Effector memory CD8-positive, alpha-beta T cell (primary cell): ENCODE measurements at places on chromosomes 2 and 18.

- peaks cover 7% of the 10 kb centered on the region for H3K27me3 ChIP-seq
- H3K27ac ChIP-seq: no peak overlapping the region
- no peak overlapping the region for H3K4me3 ChIP-seq
- no peaks in the 10 kb centered on the region for H3K4me1 ChIP-seq
- no peaks in the 10 kb centered on the region for H3K36me3 ChIP-seq
These were observed 24.9 kb downstream of the CIDEA start for GRCh38 chr18:12278741-12279682.

DNA sequence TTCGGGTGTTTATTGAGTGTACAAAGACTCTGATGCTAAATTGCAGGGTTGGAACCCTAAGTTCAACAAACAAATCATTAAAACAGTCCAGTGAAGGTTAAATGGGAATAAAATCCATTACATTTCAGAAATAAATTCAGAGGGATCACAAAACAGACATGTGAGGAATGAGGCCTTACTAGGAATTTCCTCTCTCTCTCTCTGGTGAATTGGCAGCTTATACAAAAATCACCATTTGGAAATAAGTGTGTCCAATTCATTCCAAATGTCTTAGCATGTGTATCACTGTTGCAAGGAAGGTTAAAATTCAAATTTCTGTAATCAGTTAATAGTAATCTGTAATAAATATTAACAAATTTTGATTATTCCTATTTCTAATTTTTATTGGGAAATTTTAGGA lies 228.6 kb upstream of the PXDN start:
- H3K4me1 ChIP-seq: no peaks in the 10 kb centered on the region
- no peaks in the 10 kb centered on the region for H3K36me3 ChIP-seq

DNA sequence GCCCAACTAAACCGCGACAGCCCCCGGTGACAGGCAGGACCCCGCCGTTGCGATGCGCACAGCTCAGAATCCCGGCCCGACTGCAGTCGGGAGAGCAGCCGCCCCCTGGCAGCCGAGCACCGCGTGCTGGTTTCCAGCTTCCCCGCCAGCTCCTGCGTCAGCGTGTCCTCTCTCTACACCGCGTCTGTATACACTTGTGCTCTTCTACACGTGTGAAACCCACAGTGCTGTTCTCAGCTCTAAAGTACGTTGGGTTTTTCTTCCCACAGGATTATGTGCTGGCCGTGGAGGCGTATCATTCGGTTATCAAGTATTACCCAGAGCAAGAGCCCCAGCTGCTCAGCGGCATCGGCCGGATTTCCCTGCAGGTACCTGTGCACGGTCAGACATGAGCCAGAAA lies 54.0 kb downstream of the ADI1 start:
- H3K27ac ChIP-seq: no peak overlapping the region
- no peak for DNase-seq
- peaks cover 4% of the 10 kb centered on the region for H3K4me1 ChIP-seq
- H3K36me3 ChIP-seq: peaks cover 26% of the 10 kb centered on the region
- no peak overlapping the region for H3K4me3 ChIP-seq

DNA sequence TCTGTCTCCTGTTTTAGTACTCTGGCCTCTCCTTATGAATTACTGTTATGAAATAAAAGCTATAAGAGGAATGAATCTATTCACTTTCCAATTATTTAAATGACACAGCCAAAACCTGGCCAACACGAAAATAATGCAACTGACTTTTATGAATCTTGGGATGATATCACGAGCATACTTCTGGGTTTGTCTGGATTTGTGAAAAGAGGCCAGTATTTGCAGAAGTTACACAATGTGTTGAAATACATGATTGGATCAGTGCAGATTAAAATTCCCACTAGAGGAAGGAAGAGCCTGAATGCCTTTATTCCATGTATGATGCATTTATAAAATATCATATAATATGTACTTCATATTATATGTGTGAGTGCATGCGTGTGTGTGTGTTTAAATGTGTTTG lies 418.2 kb downstream of the GRB14 start:
- no peak for DNase-seq
- no peaks in the 10 kb centered on the region for H3K27me3 ChIP-seq
- no peak overlapping the region for H3K4me3 ChIP-seq
- H3K27ac ChIP-seq: no peak overlapping the region

DNA sequence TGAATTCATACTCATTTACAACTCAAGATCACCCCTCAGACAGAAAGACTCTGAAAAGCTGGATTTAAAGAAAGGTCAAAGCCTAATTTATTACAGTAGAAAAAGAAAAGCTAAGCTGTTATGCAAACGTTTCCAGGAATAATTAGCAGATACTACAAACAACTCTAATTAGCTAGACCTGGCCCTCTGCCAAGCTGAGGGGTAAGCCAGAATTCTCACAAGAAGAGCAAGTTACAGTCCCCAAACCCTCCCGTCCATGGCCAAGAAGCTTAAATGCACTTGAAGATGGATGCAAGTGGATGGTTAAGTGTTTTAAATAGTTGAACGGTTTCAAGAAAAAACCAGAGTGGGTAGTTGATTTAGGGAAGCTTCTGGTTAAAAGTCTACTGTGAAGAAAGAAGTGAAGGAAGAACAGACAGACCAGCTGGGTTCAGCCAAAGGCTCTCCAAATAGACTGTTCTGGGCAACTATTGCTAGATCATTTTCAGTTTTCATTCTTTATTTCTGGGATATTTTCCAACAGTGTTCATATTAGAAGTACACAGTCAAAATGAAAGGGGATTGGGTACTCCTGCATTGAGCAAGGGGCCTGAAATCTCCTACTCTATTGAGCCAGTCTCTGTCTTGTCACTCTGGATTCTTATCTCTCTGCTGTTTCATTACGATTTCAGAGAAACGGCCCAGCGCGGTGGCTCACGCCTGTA lies 4.8 kb downstream of the LMAN2L start:
- DNase-seq: no peak
- H3K36me3 ChIP-seq: peaks cover 41% of the 10 kb centered on the region
- no peaks in the 10 kb centered on the region for H3K27me3 ChIP-seq
- H3K4me3 ChIP-seq: no peak overlapping the region
- H3K4me1 ChIP-seq: peaks cover 27% of the 10 kb centered on the region

GRCh38 chr2:53379547-53379946 lies 388.1 kb upstream of the CHAC2 start:
- no peaks in the 10 kb centered on the region for H3K27me3 ChIP-seq
- H3K36me3 ChIP-seq: no peaks in the 10 kb centered on the region
- DNase-seq: no peak

- no peaks in the 10 kb centered on the region for H3K36me3 ChIP-seq
- H3K4me1 ChIP-seq: peaks cover 8% of the 10 kb centered on the region
- H3K4me3 ChIP-seq: no peak overlapping the region
- peaks cover 33% of the 10 kb centered on the region for H3K27me3 ChIP-seq
- no peak for DNase-seq
These were observed 9.8 kb downstream of the SNORC start for GRCh38 chr2:232879618-232880494.

DNA sequence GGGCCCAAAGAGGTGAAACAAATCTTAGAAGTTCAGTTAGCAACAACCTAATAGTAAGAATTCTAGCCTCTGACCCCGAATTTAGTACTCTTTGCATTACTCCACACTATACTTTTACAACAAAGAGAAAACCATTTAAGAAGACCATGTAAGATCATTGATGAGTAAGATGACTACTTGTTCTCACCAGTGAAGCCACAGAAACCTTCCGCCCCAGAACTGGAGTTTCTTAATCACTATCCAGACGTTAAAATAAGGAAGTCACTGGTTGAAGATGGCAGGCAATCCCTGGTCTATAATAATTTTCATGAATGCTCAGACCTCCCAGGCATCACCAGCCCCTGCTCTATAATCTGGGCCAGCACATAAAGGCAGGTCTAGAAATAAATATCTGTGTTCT lies 95.0 kb downstream of the TMEM163 start:
- peak overlapping the region; percentile 8 for H3K27ac ChIP-seq
- no peak for DNase-seq
- no peaks in the 10 kb centered on the region for H3K27me3 ChIP-seq
- H3K4me3 ChIP-seq: no peak overlapping the region
- H3K4me1 ChIP-seq: no peaks in the 10 kb centered on the region

DNA sequence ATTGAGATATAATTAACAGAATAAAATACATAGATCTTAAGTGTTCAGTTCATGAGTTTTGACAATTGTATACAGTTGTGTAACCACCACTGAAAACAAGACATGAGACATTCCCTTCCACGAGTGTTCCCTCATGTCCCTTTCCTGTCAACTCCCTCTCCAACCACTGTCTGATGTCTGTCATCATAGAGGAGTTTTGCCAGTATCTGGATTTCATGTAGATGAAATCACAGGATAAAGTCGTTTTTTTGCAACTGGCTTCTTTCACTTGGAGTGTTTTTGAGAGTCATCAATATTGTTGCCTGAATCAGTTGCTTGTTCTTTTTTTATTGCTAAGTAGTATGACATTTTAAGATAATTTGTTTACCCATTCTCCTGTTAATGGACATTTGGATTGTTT lies 52.7 kb downstream of the RBMS1 start:
- DNase-seq: no peak
- H3K27ac ChIP-seq: peak overlapping the region; percentile 21
- peaks cover 18% of the 10 kb centered on the region for H3K4me1 ChIP-seq
- no peak overlapping the region for H3K4me3 ChIP-seq
- no peaks in the 10 kb centered on the region for H3K27me3 ChIP-seq

- H3K4me3 ChIP-seq: no peak overlapping the region
- peak; percentile 74 for DNase-seq
- no peak overlapping the region for H3K27ac ChIP-seq
- no peaks in the 10 kb centered on the region for H3K36me3 ChIP-seq
- peaks cover 69% of the 10 kb centered on the region for H3K27me3 ChIP-seq
These were observed 22.7 kb upstream of the PDIA6 start for GRCh38 chr2:10835052-10835970.

DNA sequence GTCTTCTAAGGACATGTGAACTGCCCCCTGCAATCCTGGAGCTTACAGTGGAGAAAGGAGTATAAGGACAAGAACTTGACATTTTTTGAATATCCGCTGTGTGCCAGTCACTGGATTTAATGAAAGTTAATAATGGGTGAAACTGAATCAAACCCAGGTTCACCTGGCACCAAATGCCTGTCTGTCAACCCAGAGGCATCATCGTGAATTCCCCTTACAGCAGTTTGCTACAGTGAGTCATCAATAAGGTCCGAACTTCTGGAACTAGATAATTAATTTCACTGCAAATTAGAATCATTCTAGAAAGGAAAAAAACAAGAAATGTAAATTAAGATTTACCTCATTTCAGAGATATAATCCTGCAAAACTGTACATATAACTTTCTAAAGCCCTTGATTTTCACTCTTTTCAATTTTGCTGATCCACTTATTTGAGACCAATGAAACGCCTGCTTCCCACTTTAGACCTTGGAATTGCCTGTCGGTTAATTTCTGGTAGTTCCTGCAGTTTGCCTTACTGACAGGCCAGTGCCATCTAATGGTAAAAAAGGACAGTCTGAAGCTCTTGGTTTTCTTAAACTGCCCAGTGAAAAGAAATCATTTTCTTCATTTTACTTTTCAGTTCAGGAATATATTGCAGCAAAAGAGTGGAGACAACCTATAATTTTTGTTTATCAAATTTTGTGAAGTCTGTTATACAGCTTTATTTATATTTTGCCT lies 8.2 kb downstream of the DSG2 start:
- H3K27ac ChIP-seq: no peak overlapping the region
- DNase-seq: no peak
- no peaks in the 10 kb centered on the region for H3K36me3 ChIP-seq
- H3K27me3 ChIP-seq: peaks cover 8% of the 10 kb centered on the region

DNA sequence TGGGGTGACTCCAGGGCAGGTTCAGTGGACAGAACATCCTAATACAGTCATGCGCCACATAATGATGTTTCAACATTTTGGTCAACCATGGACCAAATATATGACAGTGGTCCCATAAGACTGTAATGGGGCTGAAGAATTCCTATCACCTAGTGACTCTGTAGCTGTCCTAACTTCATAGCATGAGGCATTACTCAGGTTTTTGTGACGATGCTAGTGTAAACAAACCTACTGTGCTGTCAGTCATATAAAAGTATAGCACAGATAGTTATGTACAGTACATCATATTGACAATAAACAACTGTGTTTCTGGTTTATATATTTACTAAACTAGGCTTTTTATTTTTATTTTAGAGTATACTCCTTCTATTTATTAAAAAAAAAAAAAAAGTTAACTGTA lies 87.1 kb downstream of the CACNB4 start:
- H3K4me1 ChIP-seq: no peaks in the 10 kb centered on the region
- no peak overlapping the region for H3K4me3 ChIP-seq
- H3K36me3 ChIP-seq: no peaks in the 10 kb centered on the region
- no peak for DNase-seq

DNA sequence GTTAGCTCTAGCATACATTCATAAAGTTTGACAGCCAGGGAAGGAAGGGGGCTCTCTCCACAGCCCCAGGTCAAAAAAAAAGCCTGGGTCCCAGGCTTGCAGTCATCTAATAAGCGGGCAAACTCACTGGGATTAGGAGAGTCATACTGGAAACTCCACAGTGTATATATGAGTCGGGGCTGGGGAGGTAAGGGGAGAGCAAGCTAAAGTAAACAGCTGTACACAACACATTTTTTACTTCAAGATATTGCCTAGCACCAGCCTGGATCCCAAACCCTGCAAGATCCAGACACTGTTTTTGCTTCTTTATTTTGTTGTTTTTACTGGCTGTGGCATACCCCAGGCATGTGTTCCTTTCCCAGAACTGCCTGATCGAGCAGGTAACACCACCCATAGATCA lies 291.3 kb upstream of the TANK start:
- DNase-seq: no peak
- H3K27ac ChIP-seq: no peak overlapping the region
- H3K27me3 ChIP-seq: peaks cover 16% of the 10 kb centered on the region
- H3K4me1 ChIP-seq: no peaks in the 10 kb centered on the region
- no peaks in the 10 kb centered on the region for H3K36me3 ChIP-seq
- H3K4me3 ChIP-seq: no peak overlapping the region

DNA sequence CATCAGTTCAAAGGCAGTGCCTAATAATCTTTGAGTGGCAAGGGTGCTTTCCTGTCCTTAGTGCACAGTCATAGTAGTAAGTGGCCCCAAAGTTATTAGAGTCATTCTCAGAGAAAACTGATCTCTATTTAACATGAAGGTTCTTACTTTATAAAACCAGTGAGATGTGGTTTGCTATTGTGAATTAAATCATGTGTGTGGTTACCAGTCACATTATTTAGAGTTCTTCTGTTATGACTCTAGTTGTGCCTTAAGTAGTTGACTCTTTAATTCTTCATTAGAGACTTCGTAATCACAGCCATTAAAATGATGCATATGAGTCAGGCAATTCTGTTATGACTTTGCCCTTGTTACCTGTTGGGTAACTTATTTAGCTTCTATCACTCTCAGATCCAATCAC lies 1392.9 kb upstream of the ACVR2A start:
- no peaks in the 10 kb centered on the region for H3K4me1 ChIP-seq
- no peak for DNase-seq
- no peak overlapping the region for H3K4me3 ChIP-seq
- no peaks in the 10 kb centered on the region for H3K36me3 ChIP-seq

DNA sequence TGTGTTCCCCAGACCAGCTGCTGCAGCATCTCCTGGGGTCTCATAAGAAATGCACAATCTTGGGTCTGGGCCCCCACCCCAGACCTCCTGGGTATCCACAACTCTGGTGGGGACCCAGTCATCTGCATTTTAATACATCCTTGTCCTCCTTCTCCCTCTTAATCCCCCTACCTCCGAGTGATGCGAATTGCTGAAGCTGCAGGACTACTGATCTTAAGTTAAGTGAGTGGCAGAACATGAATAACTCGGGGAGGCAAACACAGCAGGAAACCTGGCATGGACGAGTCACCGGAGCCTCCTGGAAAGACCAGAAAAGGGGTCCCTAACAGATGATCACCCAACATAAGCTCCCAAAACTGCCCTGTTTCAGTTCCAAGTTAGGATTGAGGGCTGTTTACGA lies 283.2 kb upstream of the MGAT5 start:
- peaks cover 29% of the 10 kb centered on the region for H3K27me3 ChIP-seq
- no peaks in the 10 kb centered on the region for H3K36me3 ChIP-seq
- no peak overlapping the region for H3K27ac ChIP-seq
- DNase-seq: no peak
- no peak overlapping the region for H3K4me3 ChIP-seq
